ENCODE measurements at places on chromosomes 13 and 19.

DNA sequence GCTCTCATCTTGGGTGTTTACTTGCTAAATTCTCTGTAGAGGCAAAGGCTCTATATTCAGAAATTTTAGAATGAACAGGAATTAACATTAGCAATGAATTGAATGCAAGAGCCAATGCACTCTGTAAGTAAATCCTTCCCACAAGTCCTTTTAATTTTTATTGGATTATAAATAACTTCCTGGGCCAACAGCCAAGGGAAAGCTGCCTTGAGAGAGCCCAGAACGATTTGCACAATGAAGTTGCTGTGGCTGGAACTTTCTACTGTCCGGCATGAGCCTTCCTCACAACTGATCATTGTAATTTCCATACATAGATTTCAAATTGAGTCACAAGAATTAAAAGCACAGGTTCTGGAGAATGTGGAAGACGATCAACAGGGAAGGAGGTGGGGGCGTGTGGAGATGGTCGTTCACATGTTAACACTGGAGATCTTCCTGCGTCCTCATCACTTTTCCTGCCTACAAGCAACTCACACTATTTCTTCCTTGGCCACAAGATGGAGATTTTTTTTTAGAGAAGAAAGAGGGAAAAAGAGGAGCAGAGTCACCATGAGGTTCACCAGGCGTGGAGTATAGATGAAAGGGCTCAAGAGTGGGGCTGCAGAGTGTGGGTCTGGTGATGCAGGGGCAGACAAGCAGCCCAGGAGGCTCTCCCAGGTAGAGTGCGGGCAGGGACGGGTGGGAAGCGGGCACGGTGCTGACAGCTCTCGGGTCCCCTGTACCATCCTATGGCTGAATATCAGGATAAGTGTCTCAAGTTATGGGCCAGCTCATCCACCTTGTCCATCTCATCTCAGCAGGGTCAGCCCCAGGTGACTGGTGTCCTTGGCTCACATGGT, 110.7 kb downstream of the SOX1 start:
- DNase-seq, result peak; percentile 20

DNA sequence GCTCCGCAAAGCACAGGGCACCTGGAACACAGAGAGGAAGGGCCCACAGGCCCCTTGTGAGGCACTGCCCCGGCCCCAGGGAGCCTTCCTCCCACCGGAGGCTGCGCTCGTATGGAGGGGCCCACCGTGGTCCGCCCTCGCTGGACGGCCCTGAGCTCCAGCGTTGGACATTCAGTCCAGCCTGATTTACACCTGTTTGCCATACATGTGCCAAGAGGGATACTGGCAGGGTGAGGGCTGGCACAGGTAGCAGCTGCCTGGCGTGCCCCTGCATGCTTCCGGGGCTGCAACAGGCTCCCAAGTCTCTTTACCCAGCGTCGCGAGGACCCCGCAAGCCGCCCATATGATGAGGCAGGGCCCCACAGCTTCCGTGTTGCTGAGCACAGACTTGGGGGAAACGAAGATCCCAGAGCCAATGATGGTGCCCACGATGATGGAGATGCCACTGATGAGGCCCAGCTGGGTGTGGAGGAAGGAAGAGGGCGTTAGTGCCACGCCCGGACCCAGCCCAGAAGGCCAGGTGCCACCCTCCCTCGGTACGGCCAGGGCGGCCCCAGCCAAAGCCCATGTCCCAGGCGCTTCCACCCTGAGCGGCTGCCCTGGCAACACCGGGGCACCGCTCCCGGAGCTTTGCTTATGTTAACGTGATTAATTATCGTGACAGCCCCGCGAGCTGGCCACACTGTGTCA, 5.1 kb downstream of the SLC7A9 start:
- no peak for DNase-seq

DNA sequence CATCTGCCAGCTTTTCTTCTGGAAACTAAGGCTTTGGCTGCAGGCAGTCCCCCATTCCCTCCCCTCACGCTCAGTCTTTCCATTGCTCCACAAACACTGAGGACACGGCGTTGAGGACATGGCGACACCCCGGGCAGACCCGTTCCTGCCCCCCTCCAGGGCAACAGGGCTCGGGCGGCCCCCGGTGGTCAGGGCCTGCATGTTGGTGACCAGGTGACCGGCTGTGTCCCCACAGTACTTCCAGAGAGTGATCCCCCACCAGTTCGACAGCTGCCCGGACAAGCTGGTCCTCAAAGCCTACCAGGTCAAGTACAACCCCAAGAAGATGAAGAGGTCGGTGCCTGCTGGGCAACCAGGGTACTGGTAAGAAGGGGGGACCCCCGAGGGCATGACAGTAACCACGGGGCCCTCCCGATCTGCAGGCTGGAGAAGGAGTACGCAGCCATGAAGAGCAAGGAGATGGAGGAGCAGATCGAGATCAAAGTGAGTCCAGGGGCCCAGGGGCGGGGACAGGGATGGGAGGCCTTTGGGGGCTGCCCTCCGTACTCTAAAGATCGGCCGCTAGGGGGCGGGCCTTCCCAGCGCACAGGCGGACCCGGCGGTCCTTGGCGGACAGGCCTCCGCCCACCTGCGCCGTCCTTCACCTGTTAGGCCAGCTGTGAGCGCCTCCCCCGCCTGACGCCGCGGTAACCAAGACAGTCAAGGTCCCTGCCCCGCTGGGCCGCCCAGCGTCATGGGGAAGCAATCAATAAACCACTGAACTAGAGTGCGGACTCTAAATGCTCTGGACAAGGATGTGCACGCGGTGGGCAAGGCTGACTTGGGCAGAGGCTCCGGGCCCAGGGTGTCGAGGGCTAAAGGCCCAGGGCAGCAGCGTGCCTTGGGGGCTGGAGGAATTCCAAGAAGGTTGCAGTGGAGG, 21.1 kb downstream of the PRR36 start:
- DNase-seq, result peak; percentile 86

- DNase-seq, result no peak
Observed at GRCh38 chr13:101211261-101211660, 205.0 kb downstream of the NALCN start.

DNA sequence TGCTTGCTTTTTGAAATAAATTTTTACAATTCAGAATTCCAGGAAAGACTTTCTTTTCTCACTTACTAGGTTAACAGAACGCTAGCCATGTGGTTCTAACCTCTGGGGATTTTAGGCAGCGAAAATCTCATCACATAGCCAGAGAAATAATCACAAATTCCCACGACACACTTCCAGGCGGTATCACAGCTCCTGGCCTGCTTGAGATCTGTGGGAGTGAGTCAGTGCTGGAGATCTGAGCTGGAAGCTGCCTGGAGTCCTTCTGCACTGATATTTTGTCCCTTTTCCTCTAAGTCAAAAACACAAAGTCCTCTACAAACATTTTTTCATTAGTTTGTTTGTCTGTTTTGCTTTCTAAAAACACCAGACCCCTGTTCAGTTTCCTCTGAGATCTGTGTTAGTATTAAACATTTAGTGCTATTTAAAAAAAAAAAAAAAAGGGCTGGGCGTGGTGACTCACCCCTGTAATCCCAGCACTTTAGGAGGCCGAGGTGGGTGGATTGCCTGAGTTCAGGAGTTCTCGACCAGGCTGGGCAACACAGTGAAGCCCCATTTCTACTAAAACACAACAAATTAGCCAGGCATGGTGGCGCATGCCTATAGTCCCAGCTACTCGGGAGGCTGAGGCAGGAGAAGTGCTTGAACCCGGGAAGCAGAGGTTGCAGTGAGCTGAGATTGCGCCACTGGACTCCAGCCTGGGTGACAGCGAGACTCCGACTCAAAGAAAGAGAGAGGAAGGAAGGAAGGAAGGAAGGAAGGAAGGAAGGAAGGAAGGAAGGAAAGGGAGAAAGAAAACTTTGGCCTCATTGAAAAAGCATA, 12.2 kb upstream of the UBE2L5 start:
- DNase-seq, result no peak

- peak; percentile 71 for DNase-seq
Observed at GRCh38 chr19:47427241-47428176, 8.2 kb upstream of the MEIS3 start.

GRCh38 chr13:40564342-40565001, 102.0 kb downstream of the FOXO1 start:
- DNase-seq, result no peak

GRCh38 chr19:45115809-45116615, 23.0 kb downstream of the PPP1R37 start:
- DNase-seq, result peak; percentile 91

GRCh38 chr13:106440866-106441265, 94.6 kb downstream of the EFNB2 start:
- peak; percentile 39 for DNase-seq

GRCh38 chr19:47652285-47652684, 43.4 kb downstream of the BICRA start:
- no peak for DNase-seq

Measured in DMS153 (cell line).